ENCODE measurements at places on chromosomes 7 and 10.
A peak's percentile ranks its signal among the peaks of the same experiment; 100 is the strongest.

DNA sequence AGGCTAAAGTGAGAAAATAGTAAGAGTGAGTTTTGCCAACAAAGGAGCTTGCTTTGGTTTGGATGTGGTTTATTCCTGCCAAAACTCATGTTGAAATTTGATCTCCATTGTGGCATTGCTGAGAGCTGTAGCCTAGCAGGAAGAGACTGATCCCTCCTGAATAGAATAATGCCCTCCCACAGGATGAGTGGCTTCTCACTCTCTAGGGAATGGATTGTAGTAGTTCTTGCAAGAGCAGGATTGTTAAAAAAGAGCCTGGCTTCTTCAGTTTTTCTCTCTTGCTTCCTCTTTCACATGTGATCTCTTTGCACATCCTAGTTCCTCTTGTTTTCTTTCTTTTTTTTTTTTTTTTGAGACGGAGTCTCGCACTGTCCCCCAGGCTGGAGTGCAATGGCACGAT lies 34.4 kb downstream of the ASAH2 start:
- DNase-seq: no peak

DNA sequence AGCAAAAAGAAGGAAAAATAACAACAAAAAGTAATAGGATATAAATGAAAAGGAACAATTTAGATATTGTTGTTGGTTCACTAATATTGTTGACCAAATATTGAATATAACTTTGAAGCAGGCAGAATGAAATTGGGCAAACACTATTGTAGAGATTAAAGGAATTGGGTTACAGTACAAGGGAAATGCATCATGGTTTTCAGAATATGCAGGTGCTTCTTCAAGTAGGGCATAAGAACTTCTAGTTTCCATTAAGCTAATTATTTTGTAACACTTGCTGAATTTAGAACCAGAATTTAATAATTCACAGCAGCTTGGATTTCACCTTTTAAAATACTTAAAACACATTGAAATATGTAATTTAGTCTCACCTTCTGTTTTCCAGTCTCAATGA lies 36.5 kb downstream of the RPA3 start:
- DNase-seq: no peak

DNA sequence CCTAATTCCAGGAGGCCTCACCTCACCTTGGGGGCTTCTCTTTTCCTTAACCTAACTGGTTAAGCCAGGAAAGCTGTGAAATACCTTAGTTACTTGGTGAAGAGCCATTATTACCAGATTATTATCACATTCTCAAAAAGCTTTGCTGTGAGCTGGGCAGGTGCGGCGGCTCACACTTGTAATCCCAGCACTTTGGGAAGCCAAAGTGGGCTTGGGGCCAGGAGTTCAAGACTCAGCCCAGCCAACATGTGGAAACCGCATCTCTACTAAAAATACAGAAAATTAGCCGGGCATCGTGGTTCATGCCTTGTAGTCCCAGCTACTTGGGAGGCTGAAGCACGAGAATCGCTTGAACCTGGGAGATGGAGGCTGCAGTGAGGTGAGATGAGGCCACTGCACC lies 102.4 kb upstream of the KLF6 start:
- no peak for DNase-seq

DNA sequence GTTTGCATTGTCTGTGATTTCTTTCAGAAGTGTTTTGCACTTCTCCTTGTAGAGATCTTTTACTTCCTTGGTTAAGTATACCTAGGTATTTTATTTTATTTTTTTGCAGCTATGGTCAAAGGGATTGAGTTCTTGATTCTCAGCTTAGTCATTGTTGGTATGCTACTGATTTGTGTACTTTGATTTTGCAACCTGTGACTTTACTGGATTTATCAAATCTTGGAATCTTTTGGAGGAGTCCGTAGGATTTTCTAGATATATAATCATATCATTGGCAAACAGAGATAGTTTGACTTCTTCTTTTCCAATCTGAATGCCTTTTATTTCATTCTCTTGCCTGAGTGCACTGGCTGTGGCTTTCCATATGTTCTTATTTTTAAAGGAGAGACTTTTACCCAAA lies 41.9 kb downstream of the CCSER2 start:
- DNase-seq: no peak

- peak; percentile 26 for DNase-seq
Measured at GRCh38 chr7:16345979-16346958, 75.1 kb downstream of the CRPPA start.

DNA sequence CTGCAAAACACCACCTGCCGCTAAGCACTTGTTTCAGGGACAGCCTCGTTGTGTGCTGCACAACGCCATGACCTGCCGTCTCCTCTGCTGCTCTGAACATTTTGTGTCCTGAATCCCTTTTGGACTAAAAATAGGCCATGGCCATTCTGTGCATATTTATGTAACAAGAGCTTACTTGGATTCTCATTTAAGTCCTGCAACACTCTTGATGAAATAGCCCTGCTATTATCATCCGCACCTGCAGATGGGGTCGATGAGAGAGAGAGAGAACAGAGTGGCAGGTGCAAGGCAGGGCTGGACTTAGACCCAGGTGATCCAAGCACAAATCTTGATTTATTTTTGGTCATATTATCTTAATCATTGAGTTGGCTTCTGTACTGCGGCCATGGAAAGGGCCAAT lies 121.2 kb upstream of the PRKCQ start:
- DNase-seq: no peak

GRCh38 chr10:61337741-61338140 lies 115.4 kb downstream of the TMEM26 start:
- DNase-seq: no peak

- DNase-seq: no peak
Measured at GRCh38 chr7:70044525-70044924, 446.2 kb downstream of the AUTS2 start.

DNA sequence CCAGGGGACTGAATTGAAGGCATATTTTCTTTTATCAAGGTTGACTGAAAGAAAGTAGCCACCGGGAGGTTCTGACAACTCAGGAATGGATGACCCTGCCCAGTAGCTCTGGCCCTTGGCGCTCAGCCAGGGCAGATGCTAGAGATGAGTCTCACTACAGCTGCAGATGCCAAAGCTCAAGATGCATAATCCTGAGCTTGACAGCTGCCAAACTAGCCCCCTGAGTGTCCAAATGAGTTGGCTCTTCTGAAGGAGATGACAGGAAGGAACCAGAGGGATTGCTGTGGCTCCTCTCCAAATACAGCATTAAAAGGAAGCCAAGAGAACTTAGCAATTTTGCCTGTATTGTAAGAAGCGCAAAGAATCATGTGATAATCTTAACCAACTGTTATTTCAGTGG lies 78.4 kb downstream of the NXPH1 start:
- no peak for DNase-seq

GRCh38 chr10:47389619-47390018 lies 5.5 kb upstream of the ZNF488 start:
- no peak for DNase-seq

GRCh38 chr7:150781103-150781502 lies 19.1 kb downstream of the TMEM176B start:
- no peak for DNase-seq

DNA sequence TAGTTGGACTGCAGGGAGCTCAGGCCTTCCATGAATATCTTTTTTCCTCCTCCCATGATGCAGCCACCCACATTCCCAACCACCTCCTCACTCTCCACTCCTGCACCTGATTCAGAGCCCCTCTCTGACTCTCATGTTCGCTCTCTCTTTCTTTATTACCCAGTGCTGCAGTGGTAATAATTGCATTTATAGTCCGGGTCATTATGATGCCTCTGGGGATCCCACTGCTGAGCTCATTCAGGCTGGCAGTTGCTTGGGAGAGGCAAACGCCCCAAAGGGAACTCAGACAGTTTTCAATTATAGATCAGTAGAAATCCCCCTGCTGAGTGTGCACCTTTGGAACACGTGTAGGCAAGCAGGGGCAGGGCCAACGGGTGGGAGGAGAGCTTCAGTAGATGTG lies 953.0 kb downstream of the GRID1 start:
- no peak for DNase-seq

DNA sequence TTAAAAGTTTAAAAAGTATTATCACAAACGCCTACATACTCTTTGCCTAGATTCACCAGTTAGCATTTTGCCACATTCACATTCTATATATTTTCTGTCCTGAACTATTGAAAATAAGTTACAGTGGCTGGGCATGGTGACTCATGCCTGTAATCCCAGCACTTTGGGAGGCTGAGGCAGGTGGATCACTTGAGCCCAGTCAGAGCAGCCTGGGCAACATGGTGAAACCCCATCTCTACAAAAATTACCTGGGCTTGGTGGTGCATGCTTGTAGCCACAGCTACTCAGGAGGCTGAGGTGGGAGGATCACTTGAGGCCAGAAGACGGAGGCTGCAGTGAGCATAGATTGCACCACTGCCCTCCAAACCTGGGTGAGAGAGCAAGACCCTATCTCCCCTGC lies 5.3 kb downstream of the ARPC1A start:
- no peak for DNase-seq

DNA sequence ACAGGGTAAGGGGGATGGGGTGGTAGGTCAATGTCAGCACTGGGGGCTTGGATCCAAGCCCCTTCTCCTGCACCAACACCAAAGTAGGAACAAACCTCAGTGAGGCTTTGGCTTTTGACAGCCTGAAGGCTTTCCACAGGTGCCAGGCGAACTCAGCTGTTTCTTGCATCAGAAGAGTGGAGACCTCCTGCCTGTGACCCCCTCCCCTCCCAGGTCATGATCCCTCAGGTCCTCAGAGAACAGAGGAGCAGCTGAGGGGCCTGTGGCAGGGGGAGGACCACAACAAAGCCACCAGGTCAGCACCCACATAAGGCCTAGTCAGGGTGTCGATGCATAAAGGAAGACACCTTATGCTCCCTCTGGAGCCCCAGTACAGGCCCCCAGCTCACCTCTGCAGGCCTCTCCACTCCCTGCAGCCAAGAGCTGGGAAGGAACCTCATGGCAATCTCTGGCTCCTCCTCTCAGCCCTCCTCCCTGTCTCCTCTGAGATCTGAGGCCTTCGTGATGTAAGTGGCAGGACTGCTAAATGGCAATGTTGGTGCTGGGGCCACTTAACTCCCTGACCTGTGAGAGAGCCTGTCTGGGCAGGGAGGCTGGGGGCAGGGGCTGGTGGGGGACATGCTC lies 19.1 kb upstream of the PRRT4 start:
- no peak for DNase-seq

DNA sequence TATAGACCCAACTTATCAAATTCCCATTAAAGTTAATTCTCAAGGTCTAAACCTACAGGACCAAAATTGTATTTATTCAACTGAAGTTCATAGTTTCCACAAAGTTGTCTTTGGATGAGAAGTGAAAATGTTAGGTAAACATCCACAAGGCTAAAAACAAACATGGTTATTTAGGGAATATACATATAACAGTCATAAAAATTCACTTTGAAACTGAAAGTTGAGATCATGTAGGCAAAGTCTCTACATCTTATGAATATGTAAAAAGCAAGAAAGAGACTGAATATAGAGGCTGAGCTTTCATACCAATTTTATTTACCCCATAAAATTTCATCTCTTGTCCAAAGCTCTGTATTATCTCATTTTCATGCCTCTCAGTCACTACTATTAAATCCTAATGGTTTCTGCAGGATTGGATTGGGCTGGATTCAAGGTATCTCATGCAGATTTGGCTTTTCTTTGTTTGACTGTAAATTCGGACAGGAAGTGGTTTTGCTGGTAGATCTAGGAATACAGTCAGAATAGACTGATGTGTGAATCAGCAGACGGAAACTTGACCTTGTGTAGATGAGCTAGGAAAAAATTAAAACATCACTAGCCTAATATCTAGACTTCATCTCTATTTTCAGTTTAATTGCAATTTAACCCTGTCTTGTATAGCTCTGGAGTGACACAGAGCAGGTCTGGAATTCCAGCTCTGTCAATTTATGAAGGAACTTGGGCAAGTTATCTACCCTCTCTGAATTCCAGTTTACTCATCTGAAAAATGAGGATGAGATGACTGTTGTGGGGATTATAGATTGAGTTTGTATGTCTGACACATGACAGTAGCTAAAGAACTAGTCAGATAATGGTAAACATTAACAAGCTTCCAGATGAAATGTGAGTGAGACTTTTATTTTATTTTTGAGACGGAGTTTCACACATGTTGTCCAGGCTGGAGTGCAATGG lies 27.3 kb upstream of the SKAP2 start:
- no peak for DNase-seq

GRCh38 chr10:6145166-6145987 lies 56.5 kb downstream of the RBM17 start:
- DNase-seq: no peak

- DNase-seq: peak; percentile 59
Measured at GRCh38 chr7:33743594-33743993, 161.7 kb upstream of the BMPER start.

DNA sequence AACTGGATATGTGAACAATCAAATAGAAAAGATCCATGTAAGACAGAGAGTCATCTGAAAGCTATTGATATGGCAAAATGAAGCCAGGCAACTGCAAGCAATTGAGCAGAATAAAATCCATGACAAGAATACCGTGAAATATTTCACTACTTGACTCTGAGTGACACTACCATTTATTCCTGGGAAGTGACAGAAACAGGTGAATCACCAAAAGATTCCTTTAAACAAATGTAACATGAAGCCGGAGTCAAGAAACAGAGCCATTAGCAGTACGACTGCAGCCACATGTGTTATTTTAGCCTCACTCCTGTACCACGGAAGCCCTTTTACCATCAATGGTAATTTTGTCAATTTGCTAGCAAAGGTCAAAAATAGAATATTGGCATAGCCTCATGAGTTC lies 197.7 kb upstream of the POT1 start:
- DNase-seq: no peak

DNA sequence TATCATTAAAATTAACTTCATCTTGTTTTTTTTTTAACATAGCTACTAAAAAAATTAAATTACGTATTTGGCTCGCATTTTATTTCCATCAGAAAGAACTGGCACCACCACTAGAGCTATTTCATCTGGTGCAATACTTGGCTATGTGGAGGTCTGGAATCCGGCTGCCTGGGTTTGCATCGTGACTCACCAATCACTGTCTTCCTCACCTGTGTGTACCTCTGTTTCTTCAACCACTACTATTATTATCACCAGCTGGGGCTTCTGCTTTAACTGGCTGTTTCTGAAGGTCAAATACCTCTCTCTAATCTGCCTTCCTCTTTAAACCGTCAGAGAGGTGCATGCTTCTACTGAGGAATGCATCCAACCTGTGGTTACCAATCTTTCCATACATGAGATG lies 6.5 kb downstream of the WDR91 start:
- no peak for DNase-seq

- DNase-seq: no peak
Measured at GRCh38 chr10:6738112-6738768, 158.2 kb upstream of the PRKCQ start.

- no peak for DNase-seq
Measured at GRCh38 chr7:91852263-91852741, 28.2 kb downstream of the MTERF1 start.

- DNase-seq: no peak
Measured at GRCh38 chr10:73837072-73837471, 25.7 kb upstream of the NDST2 start.

DNA sequence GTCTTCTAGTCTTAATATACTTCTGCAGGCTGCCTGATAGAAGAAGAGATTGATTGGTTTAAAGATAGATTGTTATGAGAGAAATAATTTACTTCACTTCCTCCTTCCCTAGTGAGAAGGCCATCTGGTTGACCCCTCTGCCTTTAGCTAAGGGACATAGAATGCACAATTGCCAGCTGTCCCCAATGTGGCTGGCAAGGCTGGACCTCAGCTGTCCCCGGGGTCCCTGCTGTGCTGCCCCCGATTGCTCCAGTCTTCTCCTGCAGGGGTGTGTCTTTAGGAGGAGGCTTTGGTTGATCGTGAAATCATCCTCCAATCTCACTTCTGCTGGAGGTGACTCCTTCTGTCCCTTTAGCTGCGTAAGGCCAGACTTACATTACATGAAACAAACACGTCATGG lies 388.5 kb downstream of the DPP6 start:
- no peak for DNase-seq
